ENCODE measurements at places on chromosomes 2 and 18. TPM values are rescaled to one million over a fixed set of nuclear protein-coding genes. Genes with fewer than 3 reads are reported as not detected.

The CROCC2 gene
- not detected for total RNA-seq

The RAB31 gene
- 12.0 TPM for total RNA-seq

DNA sequence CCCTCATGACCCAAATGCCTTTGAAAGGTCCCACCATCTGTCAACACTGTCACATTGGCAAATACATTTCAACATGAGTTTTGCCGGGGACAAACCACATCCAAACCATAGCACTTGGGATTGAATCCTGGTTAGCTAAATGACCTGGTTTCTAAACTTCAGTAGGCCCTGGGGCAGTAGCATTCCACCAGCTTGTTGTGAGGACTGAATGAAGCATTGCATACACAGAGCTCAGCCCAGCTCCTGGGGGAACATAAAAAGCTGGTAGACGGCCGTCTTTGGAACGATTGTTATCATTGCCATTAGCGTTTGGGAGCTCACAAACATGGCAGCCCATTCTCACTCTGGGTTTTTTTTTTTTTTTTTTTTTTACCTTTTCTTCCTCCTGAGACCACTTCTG is 57.5 kb upstream of the CXCR4 start:
- no peak for DNase-seq
- no peak overlapping the region for H3K4me3 ChIP-seq
- no peak overlapping the region for H3K27ac ChIP-seq
- no peaks in the 10 kb centered on the region for H3K4me1 ChIP-seq

DNA sequence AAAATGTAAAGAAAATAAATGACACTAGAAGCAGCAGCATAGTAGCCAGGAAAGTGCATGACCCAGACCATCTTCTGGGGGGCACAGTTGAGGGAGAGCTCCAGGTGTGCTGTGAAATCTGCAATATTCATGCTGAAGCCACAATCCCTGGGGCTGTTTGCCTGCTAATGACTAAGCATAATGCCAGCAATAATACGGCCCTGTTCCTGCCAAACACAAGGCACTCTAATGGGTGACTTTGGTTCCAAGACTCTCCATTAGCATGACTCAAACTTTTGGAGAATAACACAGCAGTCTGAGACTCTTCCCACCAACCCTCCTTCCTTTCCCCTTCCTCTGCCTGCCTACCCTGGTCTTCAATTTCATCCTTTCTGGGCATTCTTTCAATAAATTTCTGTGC is 77.9 kb upstream of the DOCK10 start:
- H3K4me1 ChIP-seq, result no peaks in the 10 kb centered on the region
- H3K4me3 ChIP-seq, result no peak overlapping the region
- H3K27ac ChIP-seq, result no peak overlapping the region
- H3K27me3 ChIP-seq, result no peaks in the 10 kb centered on the region

The FZD7 gene
- 20.0 TPM for total RNA-seq

All from suprapubic skin (tissue), 4 donors.